ENCODE measurements at places on chromosomes 12 and 14.

GRCh38 chr14:34227834-34228649 is 234.0 kb downstream of the SPTSSA start:
- no peak for DNase-seq

GRCh38 chr12:125331342-125332052 is 266.3 kb downstream of the AACS start:
- no peak for DNase-seq

- no peak for DNase-seq
Observed at GRCh38 chr14:105622329-105622955, 96.1 kb downstream of the TMEM121 start.

DNA sequence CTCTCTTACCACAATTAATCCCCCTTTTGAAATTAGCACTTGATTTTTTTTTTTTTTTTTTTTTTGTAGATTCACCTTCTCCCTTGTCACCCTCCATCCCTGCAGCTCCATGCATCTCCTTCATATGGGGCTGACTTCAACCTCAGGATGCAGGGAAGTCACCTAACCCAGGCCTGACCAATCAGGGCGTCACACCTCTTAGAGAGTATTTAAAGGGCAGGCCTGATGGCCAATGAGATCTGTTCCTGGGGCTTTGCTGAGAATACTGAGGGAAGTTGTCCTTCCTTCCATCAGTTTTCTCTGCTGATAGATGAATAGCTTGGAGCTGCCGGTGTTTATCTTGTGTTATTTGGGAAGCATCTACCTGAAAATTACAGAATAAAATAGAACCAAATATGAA is 1104.7 kb upstream of the TMEM132C start:
- DNase-seq: no peak

- no peak for DNase-seq
Observed at GRCh38 chr14:79967001-79967400, 244.3 kb downstream of the DIO2 start.
